ENCODE measurements at places on chromosomes 13 and 19.

GRCh38 chr13:112693831-112694497, 4.1 kb downstream of the ATP11A start:
- no peak for DNase-seq

GRCh38 chr13:46687810-46688209, 109.2 kb downstream of the ESD start:
- no peak for DNase-seq

DNA sequence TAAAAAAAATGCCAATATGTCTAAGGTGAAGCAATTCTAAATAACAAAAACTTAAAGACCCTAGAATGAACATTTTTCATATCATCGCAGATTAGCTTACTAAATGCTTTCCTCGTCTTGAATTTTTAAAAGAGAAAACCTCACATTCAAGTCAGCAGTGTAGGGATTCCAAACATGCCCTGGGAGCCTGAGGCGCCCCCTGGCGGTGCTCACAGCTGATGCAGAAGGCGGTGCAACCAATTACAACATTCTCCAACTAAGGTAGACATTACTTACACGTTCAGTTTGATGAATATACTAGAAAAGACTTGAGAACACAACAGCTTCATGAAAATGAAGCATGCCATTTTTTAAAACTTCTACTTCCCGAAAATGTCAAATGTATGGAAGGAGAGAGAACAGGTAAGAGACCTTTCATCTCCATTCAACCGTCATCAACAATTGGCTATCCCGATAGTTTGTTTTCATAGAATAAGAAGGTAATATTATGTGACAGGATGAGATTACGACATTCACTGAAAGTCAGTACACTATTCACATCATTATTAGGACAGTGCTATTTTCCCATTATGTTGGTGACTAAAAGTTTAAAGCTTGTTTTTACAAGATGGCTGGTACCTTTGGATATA, 304.4 kb downstream of the DCLK1 start:
- no peak for DNase-seq

- DNase-seq: no peak
These were observed 58.4 kb downstream of the SPRYD7 start for GRCh38 chr13:49877629-49878218.

DNA sequence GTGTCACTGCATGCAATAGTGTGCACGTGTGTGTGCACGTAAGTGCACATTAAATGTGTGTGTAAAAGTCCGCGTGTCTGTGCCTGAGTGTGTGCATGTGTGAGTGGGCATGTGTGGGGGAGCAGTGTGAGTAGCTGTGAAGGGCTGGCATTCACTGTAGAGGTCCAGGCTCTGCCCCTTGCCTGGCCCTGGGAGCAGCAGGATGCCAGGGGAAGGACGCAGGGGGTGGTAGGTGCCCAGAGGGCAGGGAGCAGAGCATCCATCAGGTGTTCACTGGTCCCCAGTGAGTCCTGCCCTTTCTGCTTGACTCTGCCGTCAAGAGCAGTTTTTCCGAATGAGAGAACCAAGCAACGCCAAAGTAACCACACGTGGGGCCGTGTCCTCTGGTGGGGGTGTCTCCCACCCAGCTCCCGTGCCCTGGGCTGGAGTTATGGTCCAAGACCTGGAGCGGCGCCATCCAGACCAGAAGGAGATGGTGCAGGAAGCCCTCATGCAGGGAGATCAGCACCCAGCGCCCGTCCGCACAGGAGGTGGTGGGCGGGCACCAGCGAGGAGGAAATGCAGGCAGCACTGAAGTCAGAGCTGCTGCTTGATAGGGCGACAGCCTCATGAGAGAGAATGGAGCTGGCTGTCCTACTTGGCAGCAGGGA, 68.5 kb downstream of the TEX29 start:
- no peak for DNase-seq

DNA sequence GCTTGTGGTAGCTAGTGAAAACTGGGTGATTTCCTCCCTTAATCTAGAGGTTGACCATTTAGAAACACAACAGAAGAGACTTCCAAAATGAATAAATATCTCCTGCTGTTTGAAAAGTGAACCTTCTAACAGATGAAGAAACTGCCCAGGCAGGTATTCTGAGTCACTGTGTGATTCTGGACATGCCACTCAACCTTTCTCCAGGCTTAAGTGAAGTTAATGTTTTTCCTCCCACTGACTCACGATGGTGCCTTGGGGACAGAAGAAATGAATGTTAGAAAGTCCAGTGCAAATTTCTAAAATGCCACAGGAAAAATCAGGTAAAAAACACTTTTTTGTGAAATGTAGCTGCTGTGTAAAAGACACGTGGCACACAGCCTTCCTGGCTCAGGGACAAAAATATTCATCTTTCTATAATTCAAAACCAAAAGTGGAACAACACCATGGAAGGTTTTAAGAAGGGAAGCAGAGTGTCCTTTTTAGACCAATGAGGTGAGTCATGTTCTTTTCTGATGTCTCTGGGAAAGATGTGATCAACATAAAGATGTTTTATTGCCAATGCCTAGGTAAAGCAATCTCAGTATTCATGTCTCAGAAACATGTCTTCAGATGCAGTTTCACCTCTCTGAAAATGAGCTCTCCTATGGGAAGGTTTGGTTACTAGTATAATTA, 9.1 kb downstream of the UBE2L5 start:
- DNase-seq: no peak

DNA sequence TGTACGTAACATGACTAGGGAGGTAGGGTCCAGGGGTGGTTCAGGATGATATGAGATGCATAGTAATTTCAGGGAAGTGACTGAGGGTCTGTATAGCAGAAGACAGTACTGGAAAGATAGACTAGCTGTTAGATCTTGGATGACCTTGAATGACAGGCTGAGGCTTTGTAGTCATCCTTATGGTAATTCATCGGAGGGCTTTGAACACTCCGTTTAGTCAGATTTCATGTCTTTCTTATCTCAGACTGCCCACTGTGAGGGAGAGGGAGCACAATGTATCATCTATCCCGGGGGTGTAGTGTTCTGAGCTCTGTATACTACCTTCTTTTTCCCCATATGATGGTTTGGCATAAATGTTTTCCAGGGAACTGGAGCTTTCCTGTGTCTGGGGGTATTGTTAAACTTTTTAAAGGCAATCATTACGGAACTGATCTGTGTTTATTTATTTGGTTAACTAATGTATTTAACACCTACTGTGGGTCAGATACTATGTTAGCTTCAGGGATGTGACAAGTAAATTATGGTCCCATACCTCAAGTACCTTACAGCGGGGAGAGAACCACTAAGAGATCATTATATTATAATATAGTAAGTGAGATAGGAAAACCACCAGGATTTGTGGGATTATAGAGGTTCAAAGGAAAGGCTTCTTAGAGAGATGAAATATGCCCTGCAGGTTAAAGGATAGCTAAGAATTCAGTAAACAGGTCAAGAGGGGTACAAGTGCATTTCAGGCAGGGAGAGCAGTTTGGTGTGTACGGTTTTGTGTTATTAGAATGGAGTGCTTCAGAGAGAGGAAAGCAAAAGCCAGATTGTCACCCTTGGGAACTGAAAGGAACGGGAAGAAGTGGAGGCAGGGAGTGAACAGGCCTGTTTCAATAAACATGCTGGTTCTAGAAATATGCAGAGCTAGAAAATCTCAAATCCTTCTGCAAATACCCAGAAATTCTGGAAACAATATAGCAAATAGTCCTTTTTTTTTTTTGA, 164.8 kb upstream of the KL start:
- no peak for DNase-seq

DNA sequence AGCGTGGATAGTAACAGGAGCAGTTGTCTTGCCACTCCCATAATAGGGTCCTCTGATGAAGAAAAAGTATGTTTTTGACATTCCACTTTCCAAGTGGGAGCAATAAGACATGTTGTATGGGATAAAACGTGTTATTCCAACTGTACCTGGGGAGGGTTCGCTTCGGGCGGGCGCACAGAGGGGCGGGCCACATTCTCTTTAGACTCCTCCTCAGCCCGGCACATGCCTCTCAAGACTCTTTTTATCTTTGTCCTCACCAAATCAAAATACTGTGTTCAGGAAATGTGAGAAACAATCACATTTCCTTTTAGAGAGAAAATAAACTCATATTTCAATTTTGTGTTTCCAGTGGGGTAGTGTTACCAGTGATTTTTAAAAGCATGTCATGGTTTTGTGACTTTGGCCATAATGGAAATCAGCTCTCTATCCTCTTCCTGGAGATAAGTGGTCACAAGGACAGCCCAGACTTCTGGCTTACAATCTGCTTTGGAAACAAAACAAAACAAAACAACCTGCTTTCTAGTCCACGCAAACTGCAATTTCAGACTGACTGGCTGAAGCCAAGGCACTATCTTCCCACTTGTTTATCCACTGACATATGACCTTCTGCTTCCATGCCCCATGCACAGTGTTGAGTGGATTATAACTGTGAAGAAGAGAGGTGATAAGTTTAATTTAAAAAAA, 276.1 kb downstream of the NALCN start:
- DNase-seq: peak; percentile 20

DNA sequence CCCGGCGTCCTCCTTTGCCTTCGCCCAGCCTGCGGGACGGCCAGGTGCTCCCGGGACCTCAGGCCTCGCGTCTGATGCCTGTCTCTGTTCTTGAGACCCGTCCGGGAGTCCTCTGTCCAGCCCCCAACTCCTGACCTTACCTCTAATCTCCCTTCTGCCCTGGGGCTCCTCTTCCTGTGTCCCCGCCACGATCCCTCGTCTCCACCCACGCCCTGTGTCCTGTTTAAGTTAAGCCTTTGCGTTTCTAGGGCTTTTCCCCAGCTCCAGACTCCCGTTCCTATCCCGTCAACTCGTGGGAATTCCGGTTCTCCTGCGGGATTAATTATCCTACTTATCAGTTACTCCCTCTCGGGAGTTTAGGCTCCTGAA, 686 bp downstream of the LENG8 start:
- no peak for DNase-seq

DNA sequence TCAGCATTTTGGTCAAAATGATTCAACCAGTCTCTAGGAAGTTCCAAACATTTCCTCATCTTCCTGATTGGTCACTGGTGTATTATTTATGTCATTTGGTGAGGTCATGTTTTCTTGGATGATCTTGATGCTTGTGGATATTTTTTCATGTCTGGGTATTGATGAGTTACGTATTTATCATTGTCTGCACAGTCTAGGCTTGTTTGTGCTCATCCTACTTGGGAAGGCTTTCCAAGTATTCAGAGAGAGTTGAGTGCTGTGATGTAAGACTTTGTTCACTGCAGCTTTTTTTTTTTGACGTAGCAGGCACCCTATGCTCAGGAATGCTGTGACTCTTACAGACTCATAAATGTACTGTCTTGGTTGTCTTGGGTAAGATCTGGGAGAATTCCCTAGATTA, 509.5 kb downstream of the SLITRK1 start:
- DNase-seq: no peak

DNA sequence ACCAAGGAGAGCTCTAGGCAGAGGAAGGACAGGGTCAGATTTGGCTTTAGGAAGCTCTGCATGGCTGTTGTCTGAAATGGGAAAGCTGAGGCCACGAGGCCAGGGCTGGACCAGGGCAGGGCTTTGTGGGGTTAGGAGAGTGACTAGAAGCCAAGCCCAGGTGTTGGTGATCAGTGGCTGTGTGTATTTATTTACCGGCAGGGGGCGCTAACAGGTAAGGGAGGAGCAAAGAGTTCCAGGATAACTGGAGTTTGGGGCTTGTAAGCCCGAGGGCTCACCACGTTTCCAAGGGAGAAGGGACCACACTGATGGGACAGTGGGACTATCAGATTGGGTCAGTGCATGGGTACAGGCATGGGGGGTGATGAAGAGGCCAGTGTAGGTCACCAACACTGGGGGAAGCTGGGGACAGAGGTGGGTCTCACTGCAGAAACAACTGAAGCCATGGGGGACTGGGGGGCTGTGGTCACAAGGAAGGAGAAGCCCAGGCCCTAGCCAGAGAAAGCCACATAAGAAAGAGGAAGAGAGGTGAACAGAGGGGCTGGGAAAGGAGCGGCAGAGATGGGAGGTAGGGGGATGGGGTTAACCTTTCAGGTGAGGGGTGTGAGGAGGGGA, 3.9 kb downstream of the TMEM147 start:
- peak; percentile 41 for DNase-seq

- DNase-seq: no peak
These were observed 4.6 kb downstream of the URI1 start for GRCh38 chr19:29946645-29947044.

DNA sequence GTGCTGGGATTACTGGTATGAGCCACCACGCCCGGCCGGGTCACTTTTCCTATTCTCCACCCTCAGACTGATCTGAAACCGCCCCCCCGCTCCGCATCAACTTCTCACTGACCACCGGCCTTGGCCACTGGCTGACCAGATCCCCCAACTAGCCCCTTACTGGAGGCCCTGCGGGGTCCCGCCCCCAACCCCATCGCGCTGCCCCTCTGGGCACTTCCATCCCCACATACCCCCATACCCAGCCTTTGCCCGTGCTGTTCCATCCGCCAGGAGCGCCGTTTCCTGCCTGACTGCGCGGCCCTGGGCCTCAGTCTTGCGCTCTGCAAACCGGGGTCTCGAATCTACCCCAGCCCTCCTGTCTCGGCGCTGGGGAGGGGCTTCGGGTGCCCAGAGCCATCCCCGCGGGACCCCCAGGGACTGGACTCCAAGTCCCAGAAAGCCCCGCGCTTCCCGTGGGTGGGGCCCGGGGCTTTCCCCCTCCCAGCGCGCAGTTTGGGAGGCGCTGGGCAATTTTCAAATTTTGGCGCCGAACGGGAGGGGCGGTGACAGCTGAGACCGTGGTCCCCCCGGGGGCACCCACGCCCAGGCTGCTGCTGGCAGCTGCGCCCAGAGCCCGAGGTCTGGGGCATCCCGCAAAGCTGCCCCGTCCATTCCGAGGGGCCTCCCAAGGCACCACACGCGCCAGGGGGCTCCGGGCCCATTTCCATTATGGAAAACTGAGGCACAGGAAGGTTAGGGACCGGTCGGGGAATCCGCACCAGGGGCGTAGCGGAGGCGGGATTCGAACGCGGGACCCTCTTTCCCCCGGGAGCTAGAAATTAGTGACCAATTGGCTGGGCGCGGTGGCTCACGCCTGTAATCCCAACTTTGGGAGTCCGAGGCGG, 5.2 kb upstream of the LMNB2 start:
- peak; percentile 68 for DNase-seq

- no peak for DNase-seq
These were observed 112.5 kb upstream of the SLC7A1 start for GRCh38 chr13:29707876-29708543.

DNA sequence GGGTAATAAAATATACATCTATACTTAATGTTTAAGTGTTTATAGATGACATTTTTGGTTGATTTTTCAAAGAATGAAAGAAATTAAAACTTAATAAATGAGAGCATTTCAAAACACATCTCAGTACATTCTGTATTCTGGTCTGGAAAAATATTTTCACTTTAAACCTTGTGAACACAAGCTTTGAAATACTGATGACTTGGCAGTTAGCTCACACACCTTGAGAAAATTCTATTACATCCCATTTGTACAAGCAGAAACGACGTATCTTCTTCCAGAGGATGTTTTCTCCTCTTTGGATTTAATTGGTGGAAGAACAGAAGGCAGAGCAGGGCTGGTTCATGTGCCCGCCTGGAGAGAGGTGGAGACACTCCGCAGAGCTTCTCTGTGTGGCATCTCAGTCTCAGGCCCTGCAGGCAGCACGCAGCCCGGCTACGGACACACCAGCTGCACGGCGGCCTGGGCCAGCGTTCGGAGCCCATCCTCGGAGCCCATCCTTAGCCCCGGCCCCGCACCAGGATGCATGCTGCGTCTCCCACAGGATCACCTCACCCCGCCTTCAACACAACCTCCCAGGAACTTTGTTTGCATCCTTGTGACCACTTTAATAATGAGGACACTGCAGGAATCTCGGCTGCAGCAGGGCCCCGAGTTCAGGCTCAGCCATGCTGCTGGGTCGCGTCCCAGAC, 48.6 kb downstream of the SOX1 start:
- no peak for DNase-seq
